Tibial nerve (tissue), 4 donors: ENCODE measurements at places on chromosomes 4 and X.
A peak's percentile ranks its signal among the peaks of the same experiment; 100 is the strongest.

DNA sequence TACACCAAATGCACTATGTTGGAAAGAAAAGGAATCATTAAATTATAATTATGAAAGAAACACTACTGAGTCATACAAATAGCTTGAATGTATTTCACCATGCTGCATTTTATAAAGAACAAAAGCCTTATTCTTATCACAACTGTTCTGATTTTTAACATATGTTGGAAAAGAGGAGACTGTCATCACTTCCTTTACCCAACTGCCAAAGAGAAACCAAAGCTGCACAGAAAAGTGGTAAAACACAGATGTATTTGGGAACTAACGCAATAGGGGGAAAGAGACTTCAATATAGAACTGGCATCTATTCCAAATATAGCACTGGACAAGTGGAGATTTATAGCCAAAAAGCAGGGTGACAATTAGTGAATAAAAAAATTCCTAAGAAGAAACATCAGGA is 181.0 kb downstream of the SPANXN3 start:
- no peak for DNase-seq

DNA sequence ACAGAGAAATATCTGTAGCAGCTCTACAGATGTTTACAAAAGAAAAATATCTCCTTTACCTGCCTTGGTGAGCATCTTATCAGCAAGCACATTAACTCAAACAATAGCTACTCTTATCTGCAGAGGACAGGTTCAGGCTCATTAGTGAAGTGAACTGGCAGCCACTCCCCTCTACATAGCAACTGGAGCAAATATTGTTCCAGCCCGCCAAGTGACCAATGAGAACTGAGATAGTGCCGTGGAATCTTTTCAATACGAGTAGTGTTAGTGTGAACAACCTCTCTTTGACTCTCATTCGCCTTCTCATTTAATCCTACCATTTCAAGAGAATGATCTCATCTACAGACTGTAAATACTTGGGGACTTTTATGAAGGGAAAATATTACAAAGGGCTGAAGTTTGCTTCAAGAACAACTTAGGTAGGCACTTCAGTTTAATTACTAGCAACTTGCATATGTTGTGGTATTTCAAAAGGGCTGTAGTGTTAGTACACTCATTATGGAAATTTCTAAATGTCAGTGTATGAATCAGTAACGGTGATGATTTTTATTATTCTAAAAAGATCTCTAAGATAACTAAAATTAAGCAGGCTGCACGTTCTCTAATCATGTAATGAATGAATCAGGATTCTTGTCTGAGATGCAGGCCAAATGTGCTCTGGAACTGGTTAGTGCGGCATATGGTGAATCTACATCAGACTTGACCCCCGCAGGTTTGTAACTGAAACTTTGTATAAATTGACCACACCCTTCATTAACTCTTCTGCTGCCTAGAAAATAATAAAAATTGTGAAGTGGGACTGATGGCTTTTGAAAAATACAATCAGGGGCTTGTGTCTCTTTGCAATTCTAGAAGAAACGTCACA is 72.4 kb downstream of the PALLD start:
- no peak for DNase-seq

GRCh38 chrX:16796298-16796697 is 10.0 kb downstream of the TXLNG start:
- no peak for DNase-seq

GRCh38 chr4:2570551-2571222 is 34.2 kb downstream of the FAM193A start:
- DNase-seq: no peak

GRCh38 chr4:97879942-97880341 is 263.3 kb downstream of the STPG2 start:
- DNase-seq: no peak

GRCh38 chr4:25361253-25361652 is 15.8 kb upstream of the ANAPC4 start:
- no peak for DNase-seq

DNA sequence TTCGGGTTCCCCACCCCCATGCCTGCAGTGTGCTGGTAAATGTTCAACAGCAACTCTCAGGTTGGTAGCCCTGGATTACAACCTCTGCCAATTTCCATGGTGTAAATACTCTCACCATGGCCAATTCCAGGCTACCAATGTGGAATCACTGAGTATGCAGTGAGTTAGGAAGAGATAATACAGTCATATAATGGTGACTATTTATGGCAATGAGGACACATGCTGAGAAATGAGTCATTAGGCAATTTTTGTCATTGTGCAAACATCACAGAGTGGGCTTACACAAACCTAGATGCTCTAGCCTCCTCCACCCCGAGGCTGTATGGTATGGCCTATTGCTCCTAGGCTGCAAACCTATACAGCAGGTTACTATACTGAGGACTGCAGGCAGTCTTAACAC is 4.6 kb upstream of the CLDN24 start:
- DNase-seq: no peak

DNA sequence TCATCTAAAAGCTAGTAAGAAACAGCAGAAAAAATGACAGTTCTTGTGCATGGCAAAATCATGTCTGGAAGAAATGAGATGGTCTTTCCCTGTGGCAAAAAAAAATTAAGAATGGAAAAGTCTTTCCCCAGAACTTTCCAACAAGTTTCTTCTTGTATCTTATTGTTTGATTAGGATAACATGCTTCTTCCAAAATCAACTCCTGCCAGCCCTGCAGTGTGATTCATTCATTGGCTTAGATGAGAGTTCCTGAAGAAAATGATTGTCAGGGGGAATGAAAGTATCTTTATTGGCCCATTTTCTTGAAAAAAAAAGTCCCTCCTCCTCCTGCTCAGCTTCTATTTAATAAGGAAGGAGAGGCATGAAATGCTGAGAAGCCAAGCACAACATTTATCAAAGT is 407.7 kb downstream of the ARAP2 start:
- no peak for DNase-seq

DNA sequence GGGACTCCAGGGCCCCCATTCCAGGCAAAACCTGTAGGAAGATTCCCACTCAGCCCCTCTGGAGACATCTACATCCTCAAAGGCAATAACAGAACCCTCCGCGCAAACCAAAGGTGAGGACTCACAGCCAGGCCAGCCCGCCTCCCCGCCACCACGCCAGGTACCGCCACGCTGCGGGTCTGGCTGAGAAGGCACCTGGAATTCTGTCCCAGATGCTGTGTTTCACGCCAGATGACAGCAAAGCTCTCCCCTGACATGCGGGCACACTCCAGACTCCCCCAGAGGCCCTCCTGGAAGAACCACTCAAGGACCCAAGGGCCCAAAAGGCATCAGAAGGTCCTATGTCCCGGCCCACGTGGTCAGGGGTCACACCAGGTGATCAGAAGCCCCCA is 59.6 kb downstream of the FAM53A start:
- no peak for DNase-seq

- no peak for DNase-seq
Observed at GRCh38 chr4:101824500-101824899, 34.0 kb downstream of the BANK1 start.

GRCh38 chr4:99383833-99384392 is 31.4 kb upstream of the ADH1C start:
- DNase-seq: peak; percentile 34

GRCh38 chr4:12118651-12119213 is 690.0 kb upstream of the HS3ST1 start:
- no peak for DNase-seq

- no peak for DNase-seq
Observed at GRCh38 chrX:13201605-13202219, 118.1 kb downstream of the ATXN3L start.

DNA sequence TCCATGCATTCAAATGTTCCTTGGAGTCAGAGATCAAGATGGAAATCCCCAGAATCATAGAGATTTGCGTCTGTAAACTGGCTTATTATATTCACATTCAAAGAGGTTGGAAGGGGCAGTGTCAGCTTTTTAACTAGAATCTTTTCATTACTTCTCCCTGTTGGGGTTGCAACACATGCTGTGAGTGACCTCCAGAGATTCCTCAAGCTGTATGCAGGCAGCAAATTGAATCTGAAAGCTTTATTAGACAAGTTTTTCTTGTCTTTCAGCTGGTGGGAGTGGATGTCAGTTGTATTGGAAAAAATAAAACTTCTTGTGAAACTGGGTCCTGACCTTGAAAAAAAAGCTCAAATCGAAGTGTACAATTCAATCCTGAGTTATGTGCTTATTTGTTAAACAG is 736.5 kb upstream of the FTHL17 start:
- no peak for DNase-seq

- no peak for DNase-seq
Observed at GRCh38 chr4:19683426-19683825, 568.3 kb upstream of the SLIT2 start.

- no peak for DNase-seq
Observed at GRCh38 chr4:108359130-108359985, 190.6 kb upstream of the LEF1 start.

DNA sequence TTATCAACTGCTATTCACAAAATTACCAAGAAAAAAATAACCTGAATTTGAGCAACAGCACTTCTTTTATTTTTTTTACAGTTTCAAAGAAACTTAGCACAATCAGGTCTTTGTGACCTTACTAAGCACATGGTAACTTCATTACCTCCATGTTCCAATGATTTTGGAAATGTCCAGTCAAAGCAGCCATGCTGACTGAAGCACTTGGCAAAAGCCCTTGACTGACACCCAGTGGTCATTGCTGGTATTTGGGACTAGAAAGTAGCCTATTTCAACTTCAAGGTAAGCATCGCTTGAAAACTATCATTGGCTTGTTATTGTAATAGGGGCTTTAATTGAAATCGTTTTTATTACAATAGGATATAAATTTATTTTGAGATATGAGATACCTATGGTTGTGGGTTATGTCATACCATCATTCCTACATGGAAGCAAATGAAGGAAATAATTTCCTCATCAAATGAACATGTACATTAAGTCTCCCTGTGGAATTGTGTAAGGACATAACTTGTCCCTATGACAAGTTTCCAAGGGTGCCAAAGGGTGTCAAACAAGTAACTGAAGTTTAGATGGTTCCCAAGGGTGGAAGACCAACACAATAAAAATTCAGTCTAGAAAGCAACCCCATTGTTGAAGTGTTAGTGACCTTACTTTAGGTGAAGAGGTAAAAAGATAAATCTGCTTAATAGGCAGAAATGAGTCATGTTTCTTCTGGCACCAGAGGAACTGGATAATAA is 15.2 kb upstream of the ANXA10 start:
- peak; percentile 18 for DNase-seq

GRCh38 chr4:147194604-147195003 is 248.9 kb upstream of the TTC29 start:
- no peak for DNase-seq

DNA sequence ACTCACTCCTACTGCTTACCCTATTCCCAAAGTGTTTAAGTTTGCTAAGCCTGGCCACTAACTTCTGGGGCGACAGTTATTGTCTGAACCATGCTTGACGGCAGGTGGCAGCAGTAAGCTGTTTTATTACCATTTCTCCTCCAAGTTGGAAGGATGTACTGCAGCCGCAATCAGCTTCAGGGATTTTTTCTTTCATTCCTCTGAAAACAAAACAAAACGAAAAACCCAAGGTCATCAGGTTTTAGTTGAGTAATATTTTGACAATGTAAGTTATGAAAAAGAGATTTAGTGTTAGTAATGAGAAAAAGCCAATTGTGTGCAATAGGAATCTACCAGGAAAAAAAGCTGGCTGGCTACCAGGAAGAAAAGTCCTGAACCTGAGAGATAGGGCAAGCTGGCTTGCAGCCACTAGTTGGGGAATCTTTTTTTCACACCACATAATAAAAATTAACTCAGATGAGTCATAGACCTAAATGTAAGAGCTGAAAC is 13.2 kb upstream of the RAB9B start:
- peak; percentile 71 for DNase-seq

GRCh38 chrX:49066690-49067089 is 7.1 kb downstream of the PRAF2 start:
- no peak for DNase-seq

GRCh38 chr4:89837385-89837992 is 528 bp upstream of the SNCA start:
- DNase-seq: no peak

DNA sequence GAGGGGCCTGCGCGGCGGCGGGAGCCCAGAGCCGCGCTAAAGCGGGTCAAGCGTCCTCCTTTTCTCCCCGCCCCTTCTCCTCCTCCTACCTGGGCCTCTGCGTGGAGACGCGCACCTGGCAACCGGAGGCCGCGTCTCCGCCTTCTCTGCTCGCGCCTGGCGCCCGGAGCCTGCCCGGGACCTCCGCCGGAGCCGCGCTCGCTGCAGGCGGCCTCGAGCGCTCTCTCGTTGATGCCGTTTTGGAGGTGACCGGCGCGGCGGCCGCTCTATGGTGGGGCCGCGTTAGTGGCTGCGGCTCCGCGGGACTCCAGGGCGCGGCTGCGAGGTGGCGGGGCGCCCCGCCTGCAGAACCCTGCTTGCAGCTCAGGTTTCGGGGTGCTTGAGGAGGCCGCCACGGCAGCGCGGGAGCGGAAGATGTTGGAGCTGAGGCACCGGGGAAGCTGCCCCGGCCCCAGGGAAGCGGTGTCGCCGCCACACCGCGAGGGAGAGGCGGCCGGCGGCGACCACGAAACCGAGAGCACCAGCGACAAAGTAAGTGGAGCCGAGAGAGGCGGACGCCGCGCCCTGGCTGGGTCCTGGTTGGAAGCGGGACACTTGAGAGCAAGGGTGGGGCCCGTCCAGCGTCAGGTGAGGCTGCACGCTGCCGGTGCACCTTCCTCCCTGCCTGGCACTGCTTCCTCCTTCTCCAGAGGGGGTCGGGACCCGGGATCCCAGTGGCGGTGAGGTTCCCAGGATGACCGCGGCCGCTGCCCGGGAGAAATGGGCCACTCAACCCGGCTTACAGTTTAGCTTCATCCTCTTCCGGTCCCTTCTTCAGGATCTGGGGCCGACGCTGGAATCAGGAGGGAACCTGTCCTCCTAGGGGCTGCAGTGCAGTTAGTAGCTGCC is at the start of gene CDS1:
Gene CDS1, plus strand, starts transcription at position 140 of the 888 bp plus-strand sequence. Its CDS starts 275 bp downstream, at position 415.
- no peak for DNase-seq

GRCh38 chr4:84527391-84527790 is 28.3 kb upstream of the NKX6-1 start:
- no peak for DNase-seq

DNA sequence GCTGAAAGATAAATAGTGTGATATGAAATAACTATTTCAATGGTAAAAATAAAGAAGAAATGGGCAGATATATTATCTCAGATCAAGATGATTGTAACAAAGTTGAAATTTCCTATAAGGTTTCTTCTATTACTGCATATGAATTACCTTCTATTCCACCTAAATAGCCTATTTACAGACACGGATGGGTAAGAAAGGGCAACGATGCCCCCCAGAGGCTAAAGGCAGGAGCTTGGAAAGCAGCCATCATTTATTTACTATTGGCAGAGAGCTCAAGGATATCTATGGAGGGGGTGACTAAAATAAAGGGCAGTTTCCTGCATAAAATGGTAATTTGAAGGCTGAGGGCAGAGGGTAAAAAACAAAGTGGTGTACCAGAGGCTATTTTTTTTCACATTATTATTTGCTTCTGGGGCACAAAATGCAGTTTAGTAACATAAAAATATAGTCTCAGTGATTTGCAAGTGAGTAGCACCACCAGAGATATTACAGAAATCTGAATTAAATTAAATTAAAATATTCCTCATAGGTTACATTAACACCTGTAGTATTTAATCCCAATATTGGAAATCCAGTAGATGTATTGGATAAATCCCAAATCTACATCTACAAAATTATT is 123.1 kb downstream of the BTC start:
- DNase-seq: no peak
